ENCODE measurements at places on chromosomes 11 and 22. TPM values are rescaled to one million over a fixed set of nuclear protein-coding genes. Genes with fewer than 3 reads are reported as not detected.
A peak's percentile ranks its signal among the peaks of the same experiment; 100 is the strongest.

GRCh38 chr11:63839508-63840355 lies 822 bp downstream of the MARK2 start:
- no peaks in the 10 kb centered on the region for H3K27me3 ChIP-seq
- peak; percentile 39 for DNase-seq
- H3K27ac ChIP-seq = peak overlapping the region; percentile 82
- H3K4me1 ChIP-seq = peaks cover 67% of the 10 kb centered on the region
- peak overlapping the region; percentile 86 for H3K4me3 ChIP-seq

- H3K4me3 ChIP-seq = no peak overlapping the region
- peaks cover 22% of the 10 kb centered on the region for H3K4me1 ChIP-seq
- H3K27me3 ChIP-seq = peaks cover 18% of the 10 kb centered on the region
- peak; percentile 16 for DNase-seq
Measured at GRCh38 chr11:117861151-117862018, 15.1 kb downstream of the FXYD6 start.

- no peaks in the 10 kb centered on the region for H3K27me3 ChIP-seq
- H3K27ac ChIP-seq = no peak overlapping the region
- no peak overlapping the region for H3K4me3 ChIP-seq
- DNase-seq = no peak
- no peaks in the 10 kb centered on the region for H3K36me3 ChIP-seq
Measured at GRCh38 chr11:3631331-3631730, 10.5 kb downstream of the ART5 start.

DNA sequence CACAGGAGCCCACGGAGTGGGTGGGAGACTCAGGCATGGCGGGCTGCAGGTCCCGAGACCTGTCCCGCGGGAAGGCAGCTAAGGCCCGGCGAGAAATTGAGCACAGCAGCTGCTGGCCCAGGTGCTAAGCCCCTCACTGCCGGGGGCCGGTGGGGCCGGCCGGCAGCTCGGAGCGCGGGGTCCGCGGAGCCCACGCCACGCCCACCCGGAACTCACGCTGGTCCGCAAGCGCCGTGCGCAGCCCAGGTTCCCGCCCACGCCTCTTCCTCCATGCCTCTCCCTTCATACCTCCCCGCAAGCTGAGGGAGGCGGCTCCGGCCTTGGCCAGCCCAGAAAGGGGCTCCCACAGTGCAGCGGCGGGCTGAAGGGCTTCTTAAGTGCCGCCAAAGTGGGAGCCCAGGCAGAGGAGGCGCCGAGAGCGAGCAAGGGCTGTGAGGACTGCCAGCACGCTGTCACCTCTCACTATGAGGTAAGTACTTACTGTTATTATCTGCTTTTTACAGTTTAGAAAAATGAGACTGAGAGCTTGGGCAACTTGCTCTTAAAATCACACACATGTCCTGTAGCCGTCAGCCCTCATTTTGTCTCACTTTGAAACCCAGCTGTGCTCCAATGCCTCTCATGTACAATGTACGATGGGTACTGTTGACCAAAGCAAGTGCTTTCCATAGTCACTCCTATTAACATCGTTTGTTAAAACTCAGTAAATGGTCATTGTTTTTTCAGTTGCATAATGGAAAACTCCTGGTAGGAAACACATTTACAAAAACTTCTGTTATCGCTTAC lies 12.2 kb upstream of the OR10D3 start:
- H3K27me3 ChIP-seq = no peaks in the 10 kb centered on the region
- no peak overlapping the region for H3K27ac ChIP-seq
- H3K4me1 ChIP-seq = no peaks in the 10 kb centered on the region
- H3K4me3 ChIP-seq = no peak overlapping the region
- no peak for DNase-seq

DNA sequence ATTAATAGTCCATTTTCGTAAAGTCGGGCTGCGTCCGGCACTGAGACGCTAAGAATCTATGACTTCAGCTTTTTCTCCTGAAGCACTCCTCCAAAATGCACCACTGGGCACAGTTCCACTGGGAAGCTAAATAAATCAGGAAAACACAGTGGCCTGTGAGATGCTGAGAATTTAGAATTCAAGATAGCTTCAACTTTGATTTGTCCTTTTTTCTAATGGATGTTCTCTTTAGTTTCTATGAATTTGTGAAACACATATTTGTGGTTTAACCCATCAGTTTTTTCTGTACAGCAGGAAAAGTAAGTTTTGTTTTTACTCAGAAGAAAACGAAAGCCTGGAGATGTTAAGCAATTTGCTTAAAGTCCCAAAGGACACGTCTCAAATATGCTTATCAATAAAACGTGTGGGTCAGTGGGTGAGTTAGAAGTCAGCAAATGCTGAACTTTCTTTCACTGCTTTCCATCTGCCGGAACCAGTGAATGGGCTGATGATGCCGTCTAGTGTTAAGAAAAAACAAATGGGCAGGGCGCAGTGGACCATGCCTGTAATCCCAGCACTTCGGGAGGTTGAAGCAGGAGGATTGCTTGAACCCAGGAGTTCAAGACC lies 40.7 kb upstream of the CLMP start:
- no peak for DNase-seq
- H3K36me3 ChIP-seq = peaks cover 15% of the 10 kb centered on the region
- peaks cover 6% of the 10 kb centered on the region for H3K27me3 ChIP-seq
- no peak overlapping the region for H3K4me3 ChIP-seq

DNA sequence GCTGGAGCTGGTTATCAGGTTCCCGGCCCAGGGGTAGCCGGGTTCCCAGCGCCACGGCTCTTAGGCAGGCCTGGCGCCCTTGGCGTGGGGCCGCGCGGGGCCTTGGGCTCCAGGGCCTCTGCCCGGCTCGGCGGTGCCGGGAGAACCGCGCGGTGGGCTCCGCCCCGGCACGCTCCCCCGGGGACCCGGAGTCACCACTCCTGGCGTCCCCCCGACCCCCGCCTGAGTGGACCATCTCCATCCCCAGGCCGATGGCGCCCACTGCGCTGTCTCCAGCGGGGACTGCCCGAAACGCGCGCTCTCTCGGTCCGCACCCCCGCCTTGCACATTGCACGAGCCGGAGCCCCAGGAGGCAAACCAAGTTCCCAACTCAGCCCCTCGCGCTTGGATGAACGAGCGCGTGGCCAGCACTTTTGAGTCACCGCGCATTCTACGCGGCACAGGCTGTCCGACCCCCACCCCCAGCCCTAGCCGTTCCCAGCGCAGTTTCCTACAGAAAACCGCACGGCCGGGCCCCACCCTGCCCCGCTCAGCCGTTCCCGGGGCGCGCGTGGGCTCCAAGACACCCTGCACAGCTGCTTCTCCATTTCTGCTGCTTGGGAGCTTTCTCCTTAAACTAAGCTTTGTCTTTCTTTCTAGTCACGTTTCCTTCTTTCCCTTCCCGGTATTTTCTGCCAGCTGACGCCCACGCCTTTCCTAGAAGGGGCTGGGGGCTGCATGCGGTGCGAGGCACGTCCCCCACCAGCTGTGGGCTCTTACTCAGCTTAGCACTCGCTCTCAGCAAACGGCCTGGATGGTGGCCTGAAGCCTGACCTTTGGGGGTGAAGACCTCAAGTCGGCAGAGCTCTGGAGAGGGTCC lies 650 bp upstream of the CHID1 start:
- peak overlapping the region; percentile 86 for H3K27ac ChIP-seq
- H3K4me3 ChIP-seq = peak overlapping the region; percentile 88
- H3K36me3 ChIP-seq = no peaks in the 10 kb centered on the region

GRCh38 chr22:17964156-17964555 lies 60.2 kb downstream of the MICAL3 start:
- H3K36me3 ChIP-seq = no peaks in the 10 kb centered on the region
- H3K4me3 ChIP-seq = no peak overlapping the region
- DNase-seq = no peak
- H3K27ac ChIP-seq = no peak overlapping the region
- H3K4me1 ChIP-seq = peaks cover 8% of the 10 kb centered on the region

DNA sequence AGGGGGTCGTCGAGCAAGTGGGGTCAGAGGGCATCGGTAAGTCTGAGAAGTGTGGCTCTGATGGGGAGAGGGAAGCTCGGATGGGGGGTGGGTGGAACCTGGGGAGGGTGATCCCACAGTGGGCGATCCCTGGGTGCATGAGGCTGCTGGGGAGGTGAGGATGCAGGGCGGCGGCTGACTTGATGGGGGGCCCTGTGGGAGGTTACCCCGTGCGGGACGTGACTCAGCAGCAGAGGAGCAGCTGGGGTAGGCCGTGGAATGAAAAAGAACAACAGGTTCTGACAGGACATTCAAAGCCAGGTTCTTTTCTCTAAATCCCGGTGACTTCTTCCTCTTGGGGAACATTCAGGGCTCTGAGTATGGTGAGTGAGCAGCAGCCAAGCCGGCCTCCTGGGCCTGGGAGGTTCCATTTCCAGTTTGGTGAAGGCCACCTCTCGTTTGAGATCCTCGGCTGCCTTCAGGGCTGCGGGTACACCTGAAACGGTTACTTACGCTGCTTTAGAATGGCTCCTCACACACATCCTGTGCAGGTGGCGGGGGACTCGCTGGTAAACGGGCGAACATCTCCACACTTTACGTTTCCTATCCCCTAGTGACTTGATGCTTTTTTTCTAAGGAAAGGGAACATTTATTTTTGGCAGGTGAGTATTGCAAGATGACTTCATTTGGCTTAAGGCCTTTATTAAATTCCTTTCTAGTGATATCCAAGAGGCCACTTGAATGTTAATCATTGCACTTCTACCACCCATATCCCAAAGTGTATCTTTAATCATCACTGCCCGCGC lies 278.2 kb downstream of the TBC1D22A start:
- no peak overlapping the region for H3K4me3 ChIP-seq
- no peaks in the 10 kb centered on the region for H3K27me3 ChIP-seq
- no peak for DNase-seq
- no peaks in the 10 kb centered on the region for H3K36me3 ChIP-seq

DNA sequence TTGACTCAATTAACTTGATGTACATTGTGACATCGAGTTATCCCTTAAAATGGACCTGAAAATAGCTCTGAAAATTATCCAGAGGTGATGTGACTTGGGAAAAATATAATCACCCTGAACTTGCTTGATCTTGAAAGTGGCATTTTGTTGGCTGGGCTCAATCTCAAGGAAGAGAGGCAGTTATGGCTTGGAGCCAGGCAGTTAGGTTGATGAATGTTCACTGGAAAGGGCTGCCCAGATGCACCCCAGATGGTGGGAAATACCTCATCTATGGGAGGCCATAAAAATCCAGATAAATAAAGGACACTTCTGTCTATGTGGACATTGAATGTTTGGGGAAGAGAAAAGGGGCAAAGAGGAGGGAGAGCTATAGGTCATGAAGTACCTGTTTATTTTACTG lies 55.7 kb upstream of the OR5AN1 start:
- H3K4me1 ChIP-seq = no peaks in the 10 kb centered on the region
- peaks cover 12% of the 10 kb centered on the region for H3K27me3 ChIP-seq
- no peak for DNase-seq
- H3K4me3 ChIP-seq = no peak overlapping the region
- H3K27ac ChIP-seq = no peak overlapping the region
- H3K36me3 ChIP-seq = no peaks in the 10 kb centered on the region

GRCh38 chr11:44145011-44145775 lies 49.7 kb downstream of the EXT2 start:
- no peaks in the 10 kb centered on the region for H3K27me3 ChIP-seq
- H3K4me1 ChIP-seq = no peaks in the 10 kb centered on the region
- H3K4me3 ChIP-seq = no peak overlapping the region
- peaks cover 16% of the 10 kb centered on the region for H3K36me3 ChIP-seq
- DNase-seq = no peak

GRCh38 chr11:123065621-123066020 lies 3.7 kb upstream of the HSPA8 start:
- no peaks in the 10 kb centered on the region for H3K27me3 ChIP-seq
- H3K4me3 ChIP-seq = peak overlapping the region; percentile 45
- H3K36me3 ChIP-seq = peaks cover 39% of the 10 kb centered on the region
- H3K4me1 ChIP-seq = peaks cover 45% of the 10 kb centered on the region

DNA sequence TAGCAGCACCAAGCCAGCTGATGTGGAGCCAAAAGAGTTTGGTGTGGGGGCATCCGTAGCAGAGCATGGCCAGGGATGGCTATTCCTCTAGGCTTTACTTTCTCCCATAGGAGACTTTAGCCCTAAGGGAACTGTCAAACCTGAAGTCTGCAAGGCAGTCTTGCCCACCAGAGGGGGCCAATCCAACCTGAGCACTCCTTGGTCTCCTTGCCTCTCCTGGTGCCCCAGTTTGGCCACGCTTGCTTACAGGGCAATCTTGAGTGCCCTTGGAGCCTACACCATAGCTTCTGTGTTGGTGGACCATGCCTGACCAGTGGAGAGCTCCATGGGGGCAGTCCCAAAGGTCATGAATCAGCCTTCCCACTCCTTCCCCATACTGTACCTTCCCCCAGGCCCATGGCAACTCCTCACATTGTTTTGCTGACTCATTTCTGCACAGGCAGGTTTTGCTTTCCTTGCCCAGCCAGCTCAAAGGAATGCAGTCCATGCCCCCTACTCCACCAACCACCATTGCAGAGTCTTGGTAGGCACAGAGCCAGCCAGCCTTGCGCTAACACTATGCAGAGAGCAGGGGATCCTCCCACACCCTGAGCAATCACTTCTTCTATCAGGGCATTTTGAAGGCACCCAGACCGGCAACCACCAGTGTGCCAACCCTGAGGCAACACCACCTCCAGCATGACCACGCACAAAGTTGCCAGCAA lies 1421.2 kb upstream of the RAG2 start:
- H3K36me3 ChIP-seq = no peaks in the 10 kb centered on the region
- no peak for DNase-seq
- H3K4me3 ChIP-seq = no peak overlapping the region
- H3K4me1 ChIP-seq = no peaks in the 10 kb centered on the region
- no peaks in the 10 kb centered on the region for H3K27me3 ChIP-seq
- no peak overlapping the region for H3K27ac ChIP-seq

DNA sequence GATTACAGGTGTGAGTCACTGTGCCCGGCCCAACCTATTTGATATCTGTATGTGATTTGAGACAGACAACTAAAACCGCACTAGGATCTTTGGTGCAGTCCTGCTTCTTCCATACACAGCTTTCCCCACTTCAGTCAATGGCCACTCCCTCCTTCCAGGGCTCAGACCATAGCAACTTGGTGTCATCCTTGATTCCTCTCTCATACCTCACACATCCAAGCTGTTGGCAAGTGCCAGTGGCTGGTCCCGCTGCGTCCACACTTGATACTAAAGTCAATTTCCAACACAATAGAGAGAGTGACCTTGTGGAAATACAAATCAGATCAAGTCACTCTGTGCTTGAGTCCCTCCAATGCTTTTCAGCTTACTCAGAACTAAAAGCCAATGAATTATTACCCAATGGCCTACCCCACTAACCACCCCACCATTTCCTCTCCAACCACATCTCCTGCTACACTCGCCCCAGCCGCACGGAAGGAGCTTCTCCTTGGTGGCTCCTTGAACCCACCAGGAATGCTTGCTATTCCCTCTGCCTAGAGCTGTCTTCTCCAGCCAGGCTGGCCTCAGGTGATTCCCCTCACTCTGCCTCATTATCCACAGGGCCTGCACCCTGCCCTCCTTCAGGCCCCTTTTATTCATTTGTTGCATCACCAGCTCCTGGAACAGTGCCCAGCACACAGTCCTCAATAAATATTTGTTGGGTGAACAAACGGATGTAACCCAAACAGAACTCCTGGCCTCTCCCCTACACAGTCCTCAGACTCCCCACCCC lies 12.9 kb downstream of the ABTB2 start:
- peaks cover 8% of the 10 kb centered on the region for H3K27me3 ChIP-seq
- no peak overlapping the region for H3K27ac ChIP-seq
- H3K4me1 ChIP-seq = peaks cover 21% of the 10 kb centered on the region
- no peaks in the 10 kb centered on the region for H3K36me3 ChIP-seq
- H3K4me3 ChIP-seq = no peak overlapping the region

The YPEL1 gene
- 6.3 TPM for total RNA-seq

The MISFA gene
- total RNA-seq = 1.4 TPM

The ARHGAP32 gene
- 2.5 TPM for total RNA-seq

The GGTLC3 gene
- total RNA-seq = not detected

The OR52H1 gene
- total RNA-seq = not detected

The SLC22A25 gene
- total RNA-seq = not detected

The MRGPRX3 gene
- total RNA-seq = not detected

The JAML gene
- total RNA-seq = 140 TPM

The INPP5J gene
- not detected for total RNA-seq

The C11orf52 gene
- not detected for total RNA-seq

The DUSP8 gene
- 0.13 TPM for total RNA-seq

The UBQLNL gene
- not detected for total RNA-seq

The C11orf16 gene
- total RNA-seq = not detected
